ENCODE measurements at places on chromosomes 2 and 18.
A peak's percentile ranks its signal among the peaks of the same experiment; 100 is the strongest.

- DNase-seq = no peak
Observed at GRCh38 chr2:152497481-152498052, 162.6 kb downstream of the FMNL2 start.

DNA sequence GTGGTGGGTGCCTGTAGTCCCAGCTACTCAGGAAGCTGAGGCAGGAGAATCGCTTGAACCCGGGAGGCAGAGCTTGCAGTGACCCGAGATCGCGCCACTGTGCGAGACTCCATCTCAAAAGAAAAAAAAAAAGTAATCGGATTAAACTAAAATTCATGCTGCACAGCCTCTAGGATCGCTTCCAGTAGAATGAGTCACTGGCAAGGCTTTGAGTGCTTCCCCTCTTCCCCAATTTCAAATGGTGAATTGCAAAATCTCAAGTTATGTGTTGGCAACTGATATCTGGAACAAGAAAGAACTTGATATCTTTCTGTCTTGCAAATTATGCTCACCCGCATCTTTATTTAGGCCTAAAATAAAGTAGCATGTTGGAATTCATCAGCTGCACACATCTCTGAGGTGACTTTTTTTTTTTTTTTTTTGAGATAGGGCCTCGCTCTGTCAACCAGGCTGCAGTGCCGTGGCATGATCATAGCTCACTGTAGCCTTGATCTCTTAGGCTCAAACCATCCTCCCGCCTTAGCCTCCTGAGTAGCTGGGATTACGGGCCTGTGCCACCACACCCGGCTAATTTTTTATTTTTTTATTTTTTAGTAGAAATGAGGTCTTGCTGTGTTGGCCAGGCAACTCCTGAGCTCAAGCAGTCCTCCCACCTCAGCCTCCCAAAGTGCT is 12.7 kb downstream of the TTC39C start:
- peak; percentile 75 for DNase-seq

DNA sequence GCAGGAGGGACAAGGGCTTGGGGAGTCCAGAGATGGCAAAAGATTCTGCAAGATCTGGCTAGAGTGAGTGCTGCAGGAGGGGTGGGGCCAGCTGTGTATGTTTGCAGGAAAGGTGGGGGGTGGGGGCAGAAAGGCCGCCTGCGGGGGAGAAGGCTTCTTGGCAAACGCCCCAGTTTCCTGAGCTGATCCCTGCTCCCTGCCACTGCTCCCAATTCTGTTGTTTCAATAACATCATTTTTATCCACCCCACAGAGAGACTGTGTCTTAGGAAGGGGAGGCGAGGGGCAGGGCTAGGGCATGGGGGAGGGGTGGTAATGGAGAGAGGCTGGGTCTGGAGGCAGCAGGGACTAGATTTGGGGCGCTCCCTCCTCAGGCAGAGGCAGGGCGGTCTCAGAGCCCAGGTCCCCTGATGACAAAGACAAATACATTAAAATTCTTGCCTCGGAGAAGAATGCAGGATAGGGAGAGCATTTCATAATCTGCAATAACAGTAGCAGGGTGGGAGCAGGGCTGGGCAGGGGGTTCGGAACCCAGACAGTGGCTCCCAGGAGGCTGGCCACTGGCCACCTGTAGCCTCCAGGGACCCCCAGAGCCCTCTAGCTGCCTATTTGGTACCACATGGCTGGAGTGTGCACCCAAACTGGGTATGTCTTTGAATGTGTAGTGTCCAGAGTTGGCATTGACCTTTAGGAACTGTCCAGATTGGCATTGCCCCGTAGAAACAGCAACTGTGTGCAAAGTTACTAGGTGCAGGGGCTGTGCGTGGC is 2.1 kb upstream of the WNT6 start:
- no peak for DNase-seq

GRCh38 chr2:190762566-190762965 is 113.7 kb downstream of the NAB1 start:
- no peak for DNase-seq

- no peak for DNase-seq
Observed at GRCh38 chr2:113309655-113310387, 31.1 kb upstream of the PAX8 start.

GRCh38 chr2:202052235-202052634 is 18.6 kb downstream of the FZD7 start:
- DNase-seq = no peak

- DNase-seq = no peak
Observed at GRCh38 chr2:64262071-64262470, 117.9 kb upstream of the PELI1 start.

GRCh38 chr18:27750014-27750413 is 426.9 kb downstream of the CDH2 start:
- DNase-seq = no peak

- DNase-seq = no peak
Observed at GRCh38 chr18:32315881-32316280, 126.0 kb downstream of the MEP1B start.

GRCh38 chr2:119823734-119824334 is 64.1 kb downstream of the PTPN4 start:
- DNase-seq = no peak

GRCh38 chr2:129301431-129301913 is 678.0 kb upstream of the RAB6C start:
- no peak for DNase-seq

GRCh38 chr2:185625604-185626003 is 113.0 kb upstream of the FSIP2 start:
- no peak for DNase-seq

DNA sequence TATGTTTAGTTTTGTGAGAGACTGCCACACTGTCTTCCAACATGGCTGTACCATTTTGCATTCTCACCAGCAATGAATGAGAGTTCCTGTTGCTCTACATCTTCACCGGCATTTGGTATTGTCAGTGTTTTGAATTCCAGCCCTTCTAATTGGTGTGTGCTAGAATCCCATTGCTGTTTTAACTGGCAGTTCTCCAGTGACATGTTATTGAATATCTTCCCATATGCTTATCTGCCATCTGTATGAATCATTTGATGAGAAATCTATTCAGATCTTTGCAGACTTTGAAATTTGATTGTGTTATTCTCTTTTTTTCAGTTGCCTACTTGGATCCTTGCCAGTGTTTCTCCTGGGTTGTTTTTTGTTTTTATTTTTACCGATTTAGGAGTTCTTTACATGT is 99.0 kb downstream of the SNTG2 start:
- no peak for DNase-seq

GRCh38 chr18:13573750-13574149 is 152.6 kb downstream of the FAM210A start:
- no peak for DNase-seq

DNA sequence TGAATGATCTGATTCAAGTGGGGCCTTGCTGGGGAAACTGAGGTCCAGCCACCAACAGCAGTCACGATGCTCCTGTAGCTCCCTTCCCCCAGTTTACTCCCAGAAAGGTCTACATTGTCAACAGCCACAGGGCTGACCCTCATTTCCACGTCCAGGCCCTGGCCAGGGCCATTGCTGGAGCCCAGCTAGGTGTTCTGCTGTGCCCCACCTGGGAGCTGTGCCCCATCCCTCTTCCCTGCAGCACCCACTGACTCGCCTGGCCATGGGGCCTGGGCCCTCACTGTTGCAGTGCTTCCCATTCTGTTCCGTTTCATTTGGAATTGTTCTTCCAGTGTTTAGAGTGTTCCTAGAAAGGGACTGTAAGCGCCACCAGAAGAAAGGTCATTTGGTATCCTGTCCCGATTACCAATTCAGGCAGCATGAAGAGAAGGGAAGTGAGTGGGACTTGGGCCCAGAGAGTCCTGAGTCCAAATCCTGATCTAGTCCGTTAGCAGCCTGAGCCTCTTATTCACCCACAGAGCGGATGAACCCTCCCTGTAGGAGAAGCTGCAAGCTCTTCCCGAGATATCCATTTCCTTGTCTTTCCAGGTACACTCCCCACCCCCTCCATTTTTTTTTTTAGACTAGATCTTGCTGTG is 73.1 kb upstream of the HPCAL1 start:
- DNase-seq = no peak

- no peak for DNase-seq
Observed at GRCh38 chr2:72950558-72951255, 33.4 kb downstream of the EMX1 start.

DNA sequence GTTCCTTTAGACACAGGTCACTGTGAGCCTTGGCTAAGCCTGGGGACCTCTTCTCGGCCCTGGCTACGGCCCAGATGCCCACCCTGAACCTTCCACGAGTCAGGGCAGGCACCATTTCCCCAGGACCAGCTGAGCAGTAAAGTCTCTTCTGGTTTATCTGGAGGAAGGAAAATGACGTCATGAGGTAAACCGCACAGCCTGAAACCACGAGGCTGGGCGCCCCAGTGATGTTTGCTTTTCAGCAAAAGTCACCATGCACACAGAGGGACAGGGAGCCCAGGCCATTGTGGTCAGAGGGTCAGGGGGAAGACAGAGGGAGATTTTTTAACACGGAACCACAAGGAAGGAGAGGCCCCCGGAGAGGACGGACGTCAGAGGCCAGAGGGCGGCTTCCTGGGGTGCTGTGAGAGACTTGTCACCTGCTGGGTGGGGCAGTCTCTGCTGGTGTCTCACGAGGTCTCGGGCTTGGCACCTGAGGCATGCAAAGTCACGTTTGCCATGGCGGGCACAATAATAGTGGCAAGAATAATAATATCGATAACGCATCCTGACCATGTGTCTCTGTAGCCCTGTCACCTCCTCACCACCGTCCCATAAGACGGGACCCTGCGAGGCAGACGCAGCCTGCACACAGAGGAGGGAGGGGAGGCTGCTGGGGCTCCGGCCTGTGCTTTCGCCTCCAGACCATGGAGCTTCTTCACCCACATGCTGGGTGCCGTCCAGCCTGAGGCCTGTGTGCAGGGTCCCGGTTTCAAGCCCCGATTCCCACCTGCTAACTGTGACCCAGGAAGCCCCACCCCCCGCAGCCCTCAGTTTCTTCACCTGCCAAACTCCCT is 33.2 kb upstream of the FOSL2 start:
- no peak for DNase-seq

DNA sequence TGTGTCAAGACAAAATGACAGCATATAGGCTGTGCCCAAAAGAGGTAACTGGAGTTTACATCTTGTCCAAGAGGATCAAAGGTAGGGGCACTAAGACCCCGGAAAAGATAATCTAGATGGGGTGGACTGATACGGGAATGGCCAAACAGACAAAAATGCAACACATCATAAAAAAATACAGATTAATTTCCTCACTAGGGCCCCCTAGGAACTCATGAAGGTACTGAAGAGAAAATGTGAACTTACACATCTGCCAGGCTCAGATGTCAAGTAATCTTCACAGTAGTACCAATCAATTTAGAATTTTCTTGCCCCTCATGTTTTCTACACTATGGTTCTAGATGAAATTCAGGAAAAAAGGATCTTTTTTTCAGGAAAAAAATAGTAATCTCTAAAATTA is 115.6 kb upstream of the REG3A start:
- no peak for DNase-seq

- DNase-seq = no peak
Observed at GRCh38 chr2:157657858-157658257, 29.2 kb upstream of the ACVR1C start.

GRCh38 chr2:158484892-158485556 is 28.3 kb downstream of the PKP4 start:
- DNase-seq = no peak

- DNase-seq = peak; percentile 68
Observed at GRCh38 chr2:240513549-240514287, 44.1 kb downstream of the ANKMY1 start.

DNA sequence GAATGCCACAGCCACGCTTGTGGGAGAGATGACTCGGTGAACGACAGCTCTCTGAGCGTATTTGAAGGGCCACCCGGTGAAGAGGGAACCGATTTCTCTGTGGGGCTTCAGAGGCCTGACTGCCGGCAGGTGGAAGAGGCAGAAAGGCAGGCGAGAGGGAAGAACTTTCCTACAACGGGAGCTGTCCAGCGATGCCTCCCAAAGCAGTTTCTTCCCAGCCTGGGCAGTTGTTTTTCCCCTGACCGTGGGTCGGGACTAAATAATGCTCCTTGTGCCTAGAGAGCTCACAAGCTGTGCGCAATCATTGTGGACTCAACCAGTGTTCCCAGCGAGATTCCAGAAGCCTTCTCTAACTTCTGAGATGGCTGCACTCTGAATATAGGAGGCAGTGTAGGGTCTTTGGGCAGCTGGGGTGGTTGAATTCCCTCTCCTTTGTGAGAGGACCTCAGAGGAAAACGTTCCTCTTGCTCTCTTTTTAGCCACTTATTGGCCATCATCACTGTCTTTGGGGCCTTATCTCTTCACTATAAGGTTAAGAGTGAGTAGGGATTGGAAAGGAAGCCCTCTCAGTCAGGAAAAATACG is 710 bp downstream of the SEC11C start:
- DNase-seq = no peak

GRCh38 chr2:219175928-219176817 is 552 bp downstream of the CNPPD1 start:
- no peak for DNase-seq

- no peak for DNase-seq
Observed at GRCh38 chr2:25714740-25715139, 41.4 kb upstream of the DTNB start.

- DNase-seq = no peak
Observed at GRCh38 chr2:186835628-186836027, 13.3 kb downstream of the ZSWIM2 start.

- DNase-seq = no peak
Observed at GRCh38 chr2:83696838-83697237, 762.2 kb downstream of the SUCLG1 start.

- no peak for DNase-seq
Observed at GRCh38 chr2:161045726-161046125, 114.5 kb upstream of the TANK start.

DNA sequence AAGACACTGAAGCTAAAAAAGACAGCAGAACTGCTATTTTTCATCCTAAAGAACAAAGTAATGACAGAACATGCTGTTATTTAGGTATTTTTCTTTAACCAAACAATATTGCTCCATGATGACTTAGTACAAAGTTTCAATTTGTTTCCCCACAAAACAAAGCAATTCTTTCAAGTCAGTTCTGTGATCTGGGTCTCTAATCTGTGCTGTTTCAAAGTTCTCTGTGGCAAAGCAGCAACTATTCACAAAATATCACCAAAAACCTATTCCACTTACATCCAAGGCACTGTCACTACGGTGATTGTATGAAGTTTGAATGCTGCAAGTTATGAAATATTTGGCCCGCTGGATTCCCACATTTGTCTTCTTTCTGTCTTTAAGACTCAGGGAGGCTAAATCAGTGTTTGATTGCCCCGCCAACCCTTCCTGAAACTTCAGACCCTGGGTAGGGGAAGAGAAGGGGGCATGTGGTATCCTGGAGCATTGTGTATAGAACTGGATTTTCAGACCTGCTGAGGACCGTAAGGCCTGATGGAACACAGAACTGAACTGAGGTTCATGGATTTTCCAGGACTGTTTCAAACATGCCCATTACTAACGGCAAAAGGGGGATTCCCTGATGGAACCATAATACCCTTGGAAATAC is 13.1 kb upstream of the MFF start:
- no peak for DNase-seq

DNA sequence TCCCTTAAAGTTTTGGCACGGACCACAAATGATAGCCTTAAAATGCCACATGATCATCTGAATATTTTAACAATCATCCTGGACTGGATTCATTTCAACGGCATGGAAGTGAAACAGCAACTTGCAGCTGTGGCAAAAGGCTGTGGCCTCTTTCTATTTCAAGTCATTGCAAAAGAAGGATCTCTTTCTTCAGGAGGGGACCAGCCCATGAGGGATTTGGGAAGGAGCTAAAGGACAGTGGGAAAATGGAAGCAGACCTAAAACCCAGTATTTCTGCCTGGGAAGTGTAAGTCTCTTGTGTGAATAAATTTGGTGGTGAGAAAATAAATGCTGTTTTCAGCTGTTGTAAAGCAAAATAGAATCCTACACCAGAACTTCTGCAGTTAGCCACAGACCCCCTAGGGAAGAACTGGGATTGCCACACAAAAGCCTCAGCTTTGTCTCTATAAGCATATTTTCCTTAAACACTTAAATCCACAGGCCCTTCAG is 107.3 kb upstream of the ZFP36L2 start:
- no peak for DNase-seq
